ENCODE measurements at places on chromosomes 5 and 9.

DNA sequence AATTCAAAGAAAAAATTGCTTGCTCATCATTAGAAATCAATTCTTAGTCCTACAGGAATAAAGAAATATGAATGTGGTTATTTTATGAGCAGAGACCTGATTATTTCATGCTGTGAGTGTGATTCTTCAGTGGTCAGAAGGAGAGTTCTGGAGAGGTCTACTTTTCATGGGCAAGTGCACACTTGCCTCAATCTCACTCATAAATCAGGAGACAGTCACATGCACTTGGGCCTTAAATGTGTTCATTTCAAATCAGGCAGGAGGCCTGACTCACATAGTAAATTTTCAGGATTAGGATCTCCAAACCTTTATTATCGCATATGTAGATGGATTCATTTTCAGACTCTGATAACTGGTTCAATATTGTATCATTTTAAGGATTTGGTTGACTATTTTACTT is 323.2 kb upstream of the CCNH start:
- DNase-seq = no peak

GRCh38 chr5:115736004-115736689 is 80.3 kb downstream of the CDO1 start:
- DNase-seq = no peak

- no peak for DNase-seq
Observed at GRCh38 chr5:86371061-86371460, 246.7 kb upstream of the COX7C start.

DNA sequence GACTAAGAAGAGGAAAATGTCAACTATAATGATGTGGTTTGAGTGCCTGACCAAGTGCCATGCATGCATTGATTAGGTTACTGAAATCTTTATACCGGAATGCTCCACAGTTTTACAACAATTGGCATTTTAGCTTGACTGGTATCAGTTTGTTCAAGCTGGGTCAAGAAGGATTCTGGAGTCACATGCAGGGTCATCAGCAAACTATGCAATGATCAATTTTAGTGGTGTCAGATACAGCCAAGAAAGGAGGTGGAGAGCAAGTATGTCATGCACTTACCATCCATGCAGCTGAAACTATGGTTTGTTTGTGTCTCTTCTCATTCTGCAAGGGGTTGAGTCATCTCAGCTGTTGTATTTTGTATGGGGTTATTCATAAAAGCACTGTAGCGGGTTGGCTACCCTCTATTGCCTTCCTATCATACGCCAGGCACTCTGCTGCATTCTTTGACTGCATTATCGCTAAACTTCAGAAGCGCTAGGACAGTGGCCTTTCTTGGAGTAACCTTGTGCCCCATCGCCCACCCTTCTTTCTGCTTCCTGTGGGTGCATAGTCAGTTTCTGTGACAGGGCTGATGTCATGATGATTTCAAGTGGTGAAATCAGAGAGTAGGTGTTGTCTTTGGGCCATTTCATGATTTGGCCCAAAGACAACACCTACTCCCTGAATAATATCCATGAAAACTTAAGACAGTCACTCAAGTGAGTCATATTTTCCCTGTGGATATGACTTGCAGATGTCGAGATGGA is 145.4 kb downstream of the MTX3 start:
- no peak for DNase-seq

GRCh38 chr9:70052768-70053167 is 9.1 kb downstream of the MAMDC2 start:
- no peak for DNase-seq

DNA sequence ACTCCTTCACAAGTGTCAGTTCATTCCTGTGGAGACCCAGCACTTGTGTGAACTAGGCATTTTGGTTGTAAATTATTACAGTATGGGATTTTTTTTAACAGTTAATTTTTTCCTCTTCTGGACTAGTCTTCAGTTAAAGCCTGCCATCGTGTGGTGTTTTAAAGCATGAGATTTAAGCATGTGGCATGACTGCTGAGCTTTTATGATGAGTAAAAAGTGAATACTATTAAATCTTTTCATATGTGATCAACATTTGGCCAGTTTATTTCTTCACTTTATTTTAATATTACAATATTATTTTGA is 25.0 kb downstream of the LMNB1 start:
- no peak for DNase-seq

GRCh38 chr5:53130266-53130665 is 20.7 kb upstream of the MOCS2 start:
- DNase-seq = no peak

- DNase-seq = no peak
Observed at GRCh38 chr9:14373336-14373666, 59.4 kb upstream of the NFIB start.
